ENCODE measurements at places on chromosomes 16 and 17.

DNA sequence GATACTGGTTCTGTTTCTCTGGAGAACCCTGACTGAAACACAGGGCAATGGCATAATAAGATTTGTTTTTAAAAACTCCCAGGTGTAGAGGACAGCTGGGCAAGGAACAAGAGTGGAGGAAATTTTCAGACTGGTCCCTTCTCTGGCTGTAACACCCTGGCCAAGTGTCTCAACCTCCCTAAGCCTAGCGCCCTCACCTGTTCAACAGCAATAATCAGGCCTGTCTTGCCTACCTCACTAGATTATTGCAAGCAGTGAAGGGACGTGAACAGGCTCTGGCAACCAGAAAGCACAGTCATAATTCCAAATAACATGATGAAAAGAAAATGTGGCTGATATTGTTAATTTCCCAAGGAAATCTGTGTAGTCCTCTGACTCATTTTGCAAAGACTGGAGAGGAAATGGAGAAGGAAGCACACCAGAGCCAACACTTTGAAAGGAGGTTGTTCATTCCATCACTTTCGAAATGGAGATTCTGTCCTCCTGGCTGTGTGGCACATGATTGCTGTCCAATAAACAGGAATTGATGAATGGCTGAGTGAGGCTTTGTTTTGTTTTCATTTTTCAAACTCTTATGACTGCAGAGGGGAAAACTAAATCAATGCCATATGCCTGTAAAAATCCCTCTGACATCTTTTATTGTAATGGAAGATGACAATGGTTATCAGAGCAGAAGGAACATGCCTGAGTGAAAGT is 87.5 kb upstream of the HLF start:
- peak; percentile 27 for DNase-seq

DNA sequence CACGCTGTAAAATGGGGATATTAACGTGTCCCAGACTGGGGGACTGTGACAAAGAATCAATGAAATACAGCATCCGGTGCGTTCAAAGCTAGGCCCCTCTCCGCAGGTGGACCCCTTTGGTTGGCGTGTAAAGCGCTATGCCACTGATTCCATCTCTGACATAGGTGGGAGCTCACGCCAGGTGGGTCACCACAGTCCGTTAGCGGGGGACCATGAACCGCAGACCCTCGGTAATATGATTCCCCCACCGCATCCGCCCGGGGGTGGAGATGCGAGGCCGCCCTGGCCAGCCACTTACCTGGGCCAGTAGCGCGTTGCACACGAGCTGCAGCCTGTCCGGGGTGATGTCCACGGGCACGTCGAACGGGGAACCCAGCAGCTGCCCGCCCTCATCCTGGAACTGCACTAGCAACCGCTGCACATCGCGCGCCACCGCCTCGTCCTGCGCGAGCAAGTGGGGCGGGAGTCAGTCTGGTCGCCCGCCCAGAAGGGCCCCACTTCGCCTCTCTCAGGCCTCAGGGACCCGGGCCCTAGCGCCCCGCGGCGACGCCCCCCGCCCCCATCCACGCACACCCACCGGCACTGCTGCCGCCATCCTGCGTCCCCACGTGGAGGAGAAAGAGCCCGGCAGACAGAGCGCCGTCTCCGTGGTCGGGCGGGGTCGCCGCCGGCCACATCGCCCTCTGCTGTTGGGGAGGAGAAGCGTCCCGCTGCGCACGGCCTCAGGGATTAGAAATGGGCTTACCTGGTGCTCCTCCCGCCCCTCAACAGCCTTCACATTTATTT is at the start of gene NLE1:
Gene NLE1, minus strand, starts transcription at position 623 of the 786 bp plus-strand sequence. Its CDS starts 28 bp downstream, at position 595.
- DNase-seq = peak; percentile 87

DNA sequence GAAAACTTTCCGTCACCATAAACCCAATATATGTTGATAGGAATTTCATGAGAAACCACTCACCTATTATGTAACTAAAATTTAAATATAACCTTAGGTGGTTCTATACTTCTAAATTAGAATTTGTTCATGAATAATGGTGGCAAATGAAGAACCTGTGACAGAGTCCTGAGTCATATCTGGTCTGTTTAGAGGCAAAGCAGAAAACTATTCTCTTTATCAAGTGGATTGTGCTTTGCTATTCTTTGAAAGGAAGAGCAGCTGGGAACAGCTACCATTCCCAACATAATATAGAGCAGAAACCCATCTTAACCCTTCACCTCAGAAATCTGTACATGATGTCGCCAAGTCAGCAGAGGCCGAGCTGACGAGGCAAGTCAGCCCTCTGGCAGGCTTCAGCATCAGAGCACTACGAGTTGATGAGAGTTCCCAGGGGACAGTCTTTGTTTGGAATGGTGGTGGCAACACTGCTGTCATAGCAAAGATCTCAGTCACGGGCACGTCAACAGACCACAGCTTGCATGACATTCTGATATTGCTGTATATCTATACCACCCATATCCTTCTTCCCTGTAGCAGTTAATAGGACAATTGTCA is 631.9 kb upstream of the CA10 start:
- DNase-seq = no peak

- DNase-seq = no peak
Observed at GRCh38 chr17:49196520-49196919, 13.9 kb downstream of the GNGT2 start.

DNA sequence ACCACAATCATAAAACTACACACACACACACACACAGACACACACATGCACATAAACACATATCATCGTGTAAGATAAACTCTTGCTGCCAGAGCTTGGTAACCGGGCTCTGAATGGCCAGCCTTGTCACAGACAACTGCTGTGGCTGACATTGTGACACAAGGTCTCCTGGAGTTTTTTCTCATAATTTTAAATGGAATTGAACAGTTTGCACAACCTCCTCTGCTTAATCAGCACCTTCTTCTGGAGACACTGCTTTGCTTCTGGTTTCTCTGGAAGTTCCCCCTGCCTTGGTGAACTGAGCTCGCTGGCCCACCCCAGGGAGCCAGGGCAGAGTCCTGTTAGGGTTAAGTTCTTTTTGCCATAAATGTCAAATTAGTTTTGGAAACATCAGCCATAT is 115.4 kb downstream of the UTP18 start:
- DNase-seq = no peak

DNA sequence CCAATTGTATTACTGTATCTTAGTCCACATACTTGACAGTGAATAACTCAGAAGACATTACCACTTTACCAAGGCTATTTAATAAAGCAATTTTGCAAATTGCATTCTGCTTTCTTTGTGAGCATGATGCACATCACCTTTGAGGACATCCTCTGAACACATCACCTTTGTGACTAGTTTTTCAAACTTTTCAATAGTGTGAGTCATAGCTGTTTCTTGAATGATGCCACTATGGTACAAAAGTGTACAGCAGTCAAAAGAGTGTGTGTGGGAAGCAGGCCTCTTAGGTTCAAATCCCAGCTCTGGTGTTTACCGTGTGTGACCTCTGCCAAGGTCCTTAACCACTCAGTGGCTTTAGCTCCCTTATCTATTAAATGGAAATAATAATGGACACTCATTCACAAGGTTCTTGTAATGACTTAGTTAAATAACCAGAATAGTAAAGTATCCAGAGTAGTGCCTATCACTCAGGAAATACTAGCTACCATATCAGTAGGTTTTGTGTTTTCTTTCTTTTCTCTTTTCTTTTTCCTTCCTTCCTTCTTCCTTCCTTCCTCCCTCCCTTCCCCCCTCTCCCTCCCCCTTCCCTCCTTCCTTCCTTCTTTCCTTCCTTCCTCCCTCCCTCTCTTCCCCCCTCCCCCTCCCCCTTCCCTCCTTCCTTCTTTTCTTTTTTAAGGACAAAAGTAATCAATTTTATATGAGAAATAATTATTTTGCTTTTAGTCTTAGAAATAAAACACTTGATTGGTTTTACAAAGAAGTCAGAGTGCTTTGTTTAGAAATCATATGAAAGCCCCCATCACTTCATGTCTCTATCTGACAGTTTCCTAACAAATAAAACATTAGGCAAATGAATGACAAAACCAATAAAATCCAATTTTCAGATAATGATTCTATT is 178.9 kb downstream of the MYO1D start:
- DNase-seq = no peak

DNA sequence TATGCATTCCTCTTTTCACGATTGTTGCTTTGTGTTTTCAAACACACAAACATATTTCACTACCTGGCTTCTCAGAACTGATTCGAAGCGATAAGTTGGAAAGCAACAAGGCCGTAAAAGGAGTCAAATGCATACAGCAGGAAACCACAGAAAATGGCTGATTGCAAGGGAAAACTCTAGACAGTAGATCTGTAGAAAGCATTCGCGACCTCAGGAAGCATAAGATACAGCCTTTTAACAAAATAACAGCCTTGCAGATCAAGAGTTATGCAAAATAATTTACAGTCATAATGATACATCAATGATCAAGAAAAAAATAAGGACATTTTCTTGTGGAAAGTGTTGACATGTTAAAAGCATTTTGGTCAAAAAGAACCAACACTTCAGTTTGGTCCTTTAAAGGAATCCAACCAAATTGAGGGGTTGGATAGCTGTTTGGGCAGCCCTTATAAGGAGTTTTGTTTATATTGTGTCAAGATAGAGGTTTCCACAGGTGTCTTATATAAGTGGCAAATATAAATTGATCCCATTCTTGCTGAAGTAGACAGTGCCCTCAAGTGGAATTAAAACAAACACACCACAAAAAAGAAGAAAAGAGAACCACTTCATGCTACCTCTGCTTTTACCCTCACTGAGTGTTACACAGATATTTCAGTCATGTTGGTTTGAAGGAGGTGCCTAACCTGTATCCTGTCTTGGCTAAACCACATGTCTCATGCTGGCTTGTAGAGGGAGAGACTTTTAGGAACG is 5.5 kb downstream of the CYLD start:
- no peak for DNase-seq

DNA sequence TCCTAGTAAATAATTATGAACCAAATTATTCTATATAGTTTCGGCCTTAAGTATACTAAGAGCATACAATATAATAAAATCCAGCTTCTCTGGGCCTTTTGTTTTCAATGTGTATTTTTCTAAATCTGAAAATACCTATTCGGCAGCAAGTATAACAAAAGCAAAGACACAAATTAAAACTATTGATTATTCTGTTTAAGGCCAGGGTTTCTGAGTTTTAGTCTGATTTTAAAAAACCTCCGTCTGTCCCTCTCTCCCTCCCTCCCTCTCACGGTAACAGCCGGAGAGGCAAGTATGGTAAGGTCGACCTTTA is 1.5 kb downstream of the TOB1 start:
- DNase-seq = no peak

DNA sequence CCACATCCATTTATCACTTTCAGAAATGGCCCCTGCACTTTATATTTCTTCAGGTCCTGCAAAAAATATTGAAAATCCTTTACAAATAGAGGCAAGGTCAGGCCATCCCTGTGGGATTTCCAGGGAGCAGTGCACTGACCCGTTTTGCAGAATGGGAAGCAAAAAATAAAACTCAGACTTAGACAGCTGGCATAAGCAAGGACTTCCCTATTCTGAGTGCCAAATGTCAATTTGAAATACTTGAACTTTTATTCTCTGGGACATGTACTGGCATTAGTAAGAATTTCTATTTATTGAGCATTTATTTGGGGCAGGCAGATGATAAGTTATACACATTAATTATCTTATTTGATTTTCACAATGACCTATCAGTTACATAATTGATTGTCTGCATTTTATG is 32.4 kb downstream of the PRKCB start:
- DNase-seq = no peak

- DNase-seq = no peak
Observed at GRCh38 chr17:78998311-78999055, 11.1 kb downstream of the CANT1 start.

- no peak for DNase-seq
Observed at GRCh38 chr17:38568274-38568673, 37.5 kb downstream of the SRCIN1 start.

GRCh38 chr17:5248821-5249479 is 14.3 kb upstream of the SCIMP start:
- DNase-seq = no peak

DNA sequence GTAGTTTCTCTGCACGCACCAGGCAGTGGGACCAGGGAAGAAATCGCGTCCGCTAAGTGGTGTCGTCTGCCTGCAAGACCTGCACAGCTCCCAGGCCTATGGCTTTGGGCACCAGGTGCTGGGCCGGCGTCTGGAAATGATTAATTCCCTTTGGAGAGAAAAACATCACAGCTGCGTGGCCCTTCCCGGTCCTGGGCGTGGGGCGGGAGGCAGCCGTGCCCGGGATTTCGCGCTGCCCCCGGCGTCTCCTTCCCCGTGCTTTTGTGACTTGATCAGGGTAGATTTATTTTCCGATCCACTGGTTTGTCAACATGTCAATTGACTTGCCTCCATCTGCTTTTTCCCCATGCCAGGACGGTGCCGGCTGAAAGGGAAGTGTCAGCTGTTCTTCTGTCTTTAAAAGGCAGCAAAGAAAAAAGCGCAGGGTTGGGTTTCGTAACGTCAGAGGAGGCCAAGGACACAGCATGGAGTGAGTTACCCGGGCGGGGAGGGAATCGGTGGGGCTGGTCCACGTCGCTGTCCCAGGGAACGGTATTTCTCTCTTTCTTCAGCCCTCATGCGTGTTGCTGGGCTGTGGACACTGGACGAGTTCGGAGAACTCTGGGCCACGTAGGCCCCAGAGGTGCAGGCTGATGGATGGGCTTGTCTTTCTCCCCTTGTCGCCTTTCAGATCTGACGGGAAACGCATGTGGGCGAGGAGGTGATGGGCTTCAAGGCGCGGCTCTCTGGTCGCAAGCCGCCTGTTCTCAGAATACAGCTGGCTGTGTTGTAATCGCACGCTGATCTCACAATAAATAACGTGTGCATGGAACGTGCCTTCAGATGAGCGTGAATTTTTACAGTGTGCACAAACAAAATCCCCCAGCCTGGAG is 188.1 kb upstream of the ZNF469 start:
- DNase-seq = peak; percentile 26

DNA sequence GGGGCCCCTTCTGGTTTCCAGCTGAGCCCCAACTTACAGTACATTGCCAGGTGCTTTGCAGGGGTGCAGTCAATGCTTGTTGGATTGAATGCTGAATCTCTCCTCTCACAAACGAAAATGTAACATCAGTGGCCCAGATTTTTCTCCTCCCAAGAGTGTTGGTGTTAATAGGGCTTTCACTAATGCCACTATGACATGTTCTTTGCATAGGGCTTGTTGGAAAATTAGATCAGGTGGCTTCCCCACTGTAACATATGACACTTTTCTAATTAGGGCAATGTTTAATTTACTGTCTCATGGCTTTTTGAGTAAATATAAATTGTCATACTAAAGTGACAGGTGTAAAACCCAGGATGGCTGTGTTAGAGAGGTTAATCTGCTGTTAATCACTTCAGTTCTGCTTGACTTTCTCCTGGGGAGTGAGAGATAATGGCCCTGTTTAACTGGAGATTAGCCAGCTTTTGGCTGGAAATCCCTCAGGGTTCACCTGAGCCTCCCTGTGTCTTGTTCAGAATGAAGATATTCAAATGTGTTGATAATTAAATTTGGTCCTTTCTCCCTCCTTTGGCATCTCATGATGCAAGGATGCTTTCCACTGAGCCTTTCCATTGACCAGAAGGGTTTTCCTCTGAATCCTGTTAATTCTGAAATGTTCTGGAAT is 502.3 kb downstream of the RBFOX1 start:
- peak; percentile 48 for DNase-seq

- DNase-seq = no peak
Observed at GRCh38 chr17:39793301-39793872, 55.6 kb downstream of the GRB7 start.

Measured in WERI-Rb-1 (cell line).